ENCODE measurements at places on chromosomes 1 and 21. TPM values are rescaled to one million over a fixed set of nuclear protein-coding genes. Genes with fewer than 3 reads are reported as not detected.

DNA sequence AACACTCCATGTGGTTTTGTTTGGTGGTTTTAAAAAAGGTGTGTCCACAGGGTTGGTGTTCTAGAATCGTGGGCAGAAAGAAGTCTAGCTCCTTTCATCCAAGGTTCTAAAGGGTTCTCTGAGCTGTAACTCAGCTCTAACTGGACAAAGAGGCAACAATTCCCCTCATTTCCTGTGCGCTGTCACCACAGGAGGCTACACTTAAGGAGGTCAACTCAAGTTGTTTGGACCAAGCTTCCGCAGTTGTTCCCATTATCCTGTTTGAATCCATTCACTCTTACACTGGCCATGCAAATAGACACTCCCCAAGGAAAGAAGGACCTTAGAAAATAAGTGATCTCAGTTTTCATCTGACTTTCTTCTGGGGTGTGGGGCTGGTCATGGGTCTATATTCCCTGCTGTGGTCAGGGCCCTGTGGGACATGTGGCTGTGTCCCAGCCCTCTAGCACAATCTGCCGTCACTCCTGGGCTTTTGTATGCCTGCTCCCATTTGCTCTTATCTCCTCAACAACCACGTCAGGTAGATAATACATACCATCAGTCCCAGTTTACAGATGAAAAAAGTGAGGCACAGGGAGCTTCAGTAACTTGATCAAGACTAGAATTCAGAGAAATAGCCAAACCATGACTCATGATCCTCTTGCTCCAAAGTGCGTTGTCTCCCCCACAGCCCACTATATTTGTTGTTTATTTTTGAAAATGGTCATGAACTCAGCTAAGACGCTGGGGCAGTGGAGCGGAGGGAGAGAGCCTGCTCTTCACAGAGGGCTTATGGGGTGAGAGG, 103.6 kb downstream of the RHOU start:
- no peaks in the 10 kb centered on the region for H3K36me3 ChIP-seq
- H3K4me1 ChIP-seq: peaks cover 60% of the 10 kb centered on the region
- peak overlapping the region; percentile 81 for H3K27ac ChIP-seq
- no peak for DNase-seq

The AMY1C gene
- total RNA-seq: not detected

The E2F2 gene
- total RNA-seq: 3.5 TPM

DNA sequence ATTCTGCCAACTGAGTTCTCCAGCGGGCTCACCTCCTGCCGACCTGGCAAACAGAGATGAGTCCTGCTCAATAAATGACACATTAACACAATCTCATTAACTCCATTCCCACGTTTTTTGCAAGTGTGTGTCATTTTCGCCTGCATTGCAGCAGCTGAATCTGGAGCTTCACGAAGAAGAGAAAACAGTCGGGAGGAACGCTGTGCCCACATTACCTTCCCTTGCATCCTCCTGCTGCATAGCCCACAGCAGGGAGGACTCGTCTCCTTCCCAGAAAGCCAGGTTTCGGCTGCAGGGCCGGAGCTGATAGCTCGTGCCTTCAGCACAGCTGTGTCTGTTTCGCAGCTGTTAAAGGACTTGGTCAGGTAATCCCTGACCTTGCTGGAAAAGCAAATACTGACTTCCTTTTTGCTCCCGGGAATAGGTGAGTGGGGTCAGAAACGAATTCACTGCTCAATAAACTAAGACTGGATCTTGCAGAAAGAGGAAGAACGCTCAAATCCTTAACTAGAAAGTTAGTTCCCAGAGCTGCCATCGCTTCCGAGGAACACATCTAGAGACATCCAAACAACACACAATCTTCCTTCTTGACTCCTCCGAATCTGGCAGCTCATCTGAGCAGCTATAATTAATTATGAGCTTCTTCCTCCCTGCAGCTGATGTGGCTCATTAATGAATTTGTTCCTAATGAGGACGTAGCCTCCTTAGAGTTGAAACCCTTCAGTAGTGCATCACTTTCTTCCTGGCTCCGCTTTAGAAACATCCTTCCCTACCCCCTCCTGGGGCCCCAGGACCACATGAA, 33.0 kb downstream of the KANK4 start:
- peaks cover 5% of the 10 kb centered on the region for H3K4me1 ChIP-seq
- H3K27ac ChIP-seq: no peak overlapping the region
- H3K27me3 ChIP-seq: peaks cover 7% of the 10 kb centered on the region
- peak overlapping the region; percentile 6 for H3K4me3 ChIP-seq
- H3K36me3 ChIP-seq: peaks cover 3% of the 10 kb centered on the region
- DNase-seq: no peak

Measured in stomach (tissue), 19 donors.